ENCODE measurements at places on chromosomes 12 and 14.

DNA sequence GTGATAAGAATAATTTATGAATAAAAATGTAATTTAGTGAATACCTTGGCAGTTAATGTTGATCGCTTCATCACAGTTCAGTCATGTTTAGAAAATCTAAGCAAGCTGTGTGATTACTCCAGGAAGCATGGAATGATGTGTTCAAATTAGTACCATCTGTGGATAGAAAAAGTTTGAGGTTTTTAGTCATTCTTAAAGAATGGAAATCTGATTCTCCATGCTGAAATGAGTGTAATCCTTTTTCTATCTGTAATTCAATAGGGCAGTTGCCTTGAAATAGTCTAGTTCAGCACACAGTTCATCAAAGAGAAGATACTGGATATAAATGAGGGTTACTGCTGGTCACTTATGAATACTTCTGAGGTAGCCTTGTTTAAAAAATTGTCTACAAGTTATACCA is 127.2 kb upstream of the MYF6 start:
- DNase-seq: no peak

- DNase-seq: no peak
Measured at GRCh38 chr14:68535404-68536017, 257.4 kb downstream of the ZFP36L1 start.

- DNase-seq: no peak
Measured at GRCh38 chr12:114799574-114800487, 115.9 kb upstream of the TBX3 start.

DNA sequence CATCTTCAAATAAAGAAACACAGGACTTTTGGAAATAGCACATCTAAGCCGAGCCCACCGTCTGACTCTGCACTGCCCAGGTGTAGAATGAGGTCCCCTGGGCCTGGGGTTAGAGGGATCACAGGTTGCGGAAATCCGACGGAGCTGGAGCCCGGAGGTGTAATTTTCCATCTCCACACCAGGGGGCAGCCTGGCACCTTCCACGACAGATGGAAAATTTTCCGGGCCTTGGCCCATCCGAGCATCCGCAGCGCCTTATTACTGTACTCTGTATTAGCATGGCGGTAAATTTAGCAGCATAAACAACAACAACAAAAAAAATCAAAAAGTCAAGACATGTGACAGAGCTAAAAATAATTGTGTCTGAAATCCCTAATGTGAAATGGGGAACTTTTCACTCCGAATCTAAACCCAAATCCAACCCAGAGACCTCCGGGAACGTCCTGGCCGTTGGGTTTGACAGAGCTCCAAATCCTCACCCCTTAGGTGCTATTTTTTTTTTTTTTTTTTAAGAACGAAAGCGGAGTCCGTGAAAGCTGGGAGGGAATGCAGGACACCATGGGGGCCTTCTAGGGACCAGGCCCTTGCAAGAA is 93.9 kb downstream of the KSR2 start:
- peak; percentile 78 for DNase-seq

GRCh38 chr14:20427231-20428009 is 8.5 kb downstream of the KLHL33 start:
- DNase-seq: no peak

- no peak for DNase-seq
Measured at GRCh38 chr14:100541621-100542560, 45.3 kb downstream of the BEGAIN start.

- no peak for DNase-seq
Measured at GRCh38 chr12:75909714-75910656, 121.6 kb downstream of the PHLDA1 start.

- DNase-seq: no peak
Measured at GRCh38 chr14:104290756-104291122, 152.4 kb downstream of the KIF26A start.

DNA sequence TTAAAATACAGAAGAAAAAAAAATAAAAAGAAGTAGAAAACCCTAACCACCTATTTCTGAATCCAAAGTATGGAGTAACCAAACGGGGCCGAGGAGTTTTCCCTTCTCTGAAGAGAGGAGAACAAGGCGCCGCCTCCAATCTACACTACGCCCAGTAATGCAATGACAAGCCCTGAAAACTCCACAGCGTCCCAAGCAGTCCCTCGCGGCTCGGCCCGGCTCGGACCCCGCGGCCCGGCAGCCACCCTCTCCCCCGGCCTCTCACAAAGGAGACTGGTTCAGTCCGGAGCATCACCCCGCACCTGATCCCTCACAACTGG is 371 bp downstream of the CHD8 start:
- no peak for DNase-seq

DNA sequence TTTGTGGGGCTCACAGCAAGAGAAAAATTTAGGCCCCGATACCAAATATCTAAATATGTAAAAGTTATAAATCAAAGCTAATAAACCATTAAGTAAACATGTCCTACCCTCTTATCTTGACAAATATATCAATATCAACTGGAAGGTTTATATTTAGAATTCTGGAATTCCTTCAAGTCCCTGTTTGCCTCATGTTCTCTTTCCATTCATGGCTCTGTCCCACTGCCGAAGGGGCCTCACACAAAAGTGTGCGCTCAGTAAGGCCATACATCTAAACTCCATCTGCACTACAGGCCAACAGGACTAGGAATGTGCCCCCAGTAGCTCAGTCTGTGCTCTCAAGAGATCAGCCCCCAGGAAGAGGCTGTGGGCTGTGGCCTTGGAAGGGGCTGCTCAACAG is 10.6 kb upstream of the ATP5MC2 start:
- no peak for DNase-seq

- DNase-seq: no peak
Measured at GRCh38 chr14:61064210-61064609, 83.2 kb downstream of the SLC38A6 start.

DNA sequence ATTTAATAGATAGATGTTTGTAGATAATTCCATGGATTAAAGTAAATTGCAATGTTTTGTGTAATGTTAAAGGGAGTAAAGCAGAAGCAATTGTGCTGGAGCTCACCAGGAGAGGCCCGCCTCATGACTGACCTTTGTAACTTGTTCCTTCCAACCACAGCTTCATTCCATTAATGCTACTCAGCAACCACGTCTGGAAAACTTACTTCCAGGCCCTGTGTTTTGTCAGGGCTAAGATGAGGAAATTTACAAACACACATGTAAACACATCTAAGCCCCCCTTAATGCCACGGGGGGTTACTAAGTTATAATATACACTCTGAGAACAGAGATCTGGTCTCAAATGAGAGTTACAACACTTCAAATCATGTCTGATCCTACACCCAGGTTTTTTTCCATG is 12.4 kb downstream of the LUM start:
- no peak for DNase-seq

DNA sequence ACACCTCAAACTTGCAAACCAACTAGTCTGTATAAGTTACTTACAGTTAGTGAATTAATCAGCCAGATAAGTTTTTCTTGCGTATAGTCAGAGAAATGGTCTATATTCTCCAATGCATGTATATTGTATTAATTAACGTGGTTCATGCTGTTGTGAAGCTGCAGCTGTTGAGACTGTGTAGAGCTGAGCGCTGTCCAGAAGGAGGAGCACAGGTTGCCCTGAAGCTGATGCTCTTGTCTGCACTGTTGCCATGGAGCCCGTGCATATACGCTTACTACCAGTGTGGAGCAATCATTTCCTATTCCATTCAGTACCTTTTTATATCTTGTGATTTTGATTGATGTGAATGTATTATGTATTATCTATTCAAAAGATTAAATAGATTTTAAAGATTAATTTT is 74.3 kb upstream of the ARID2 start:
- no peak for DNase-seq

DNA sequence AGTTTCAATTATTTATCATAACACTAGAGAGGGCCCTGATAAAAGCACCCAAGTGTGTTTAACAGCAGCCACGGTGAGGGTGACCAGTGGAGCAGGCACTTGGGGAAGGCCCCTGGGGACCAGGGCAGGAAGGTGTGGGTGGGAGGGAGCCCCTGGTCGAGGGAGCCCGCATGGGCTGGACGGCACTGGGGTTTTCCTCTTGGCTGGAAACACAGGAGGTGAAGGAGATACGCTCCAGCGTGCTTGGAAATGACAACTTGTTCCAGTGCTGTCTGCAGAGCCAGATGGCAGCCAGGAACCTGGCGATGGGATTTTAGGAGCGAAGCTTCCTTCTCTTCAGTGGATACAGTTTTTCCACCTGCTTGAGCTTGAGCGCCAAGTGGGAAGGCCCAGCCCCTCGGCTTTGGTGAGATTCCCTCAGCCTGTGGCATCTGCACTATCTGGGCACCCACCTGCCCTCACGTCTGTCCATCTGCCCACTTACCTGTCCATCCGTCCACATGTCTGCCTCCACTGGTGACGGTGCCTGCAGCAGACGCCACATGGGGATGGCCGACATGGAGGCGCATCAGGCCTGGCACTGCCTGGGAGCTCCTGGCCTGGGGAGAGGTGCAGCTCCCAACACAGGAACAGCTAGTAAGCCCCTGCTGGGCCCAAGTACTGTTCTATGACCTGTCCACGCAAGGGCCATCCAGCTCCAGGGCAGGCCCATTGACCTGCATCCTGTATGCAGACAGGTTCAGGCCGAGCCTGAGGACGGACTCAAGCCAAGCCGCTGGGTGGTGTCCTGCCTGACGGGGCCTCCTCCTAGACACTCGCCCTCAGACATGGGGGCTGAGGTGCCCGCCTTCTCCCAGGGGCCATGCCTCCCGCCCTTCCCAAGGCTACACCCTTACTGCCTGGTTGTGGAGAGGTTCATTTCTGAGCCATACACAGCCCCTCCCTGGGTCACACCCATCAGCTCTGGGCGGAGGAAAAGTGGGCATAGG is 192.2 kb upstream of the C14orf180 start:
- no peak for DNase-seq

DNA sequence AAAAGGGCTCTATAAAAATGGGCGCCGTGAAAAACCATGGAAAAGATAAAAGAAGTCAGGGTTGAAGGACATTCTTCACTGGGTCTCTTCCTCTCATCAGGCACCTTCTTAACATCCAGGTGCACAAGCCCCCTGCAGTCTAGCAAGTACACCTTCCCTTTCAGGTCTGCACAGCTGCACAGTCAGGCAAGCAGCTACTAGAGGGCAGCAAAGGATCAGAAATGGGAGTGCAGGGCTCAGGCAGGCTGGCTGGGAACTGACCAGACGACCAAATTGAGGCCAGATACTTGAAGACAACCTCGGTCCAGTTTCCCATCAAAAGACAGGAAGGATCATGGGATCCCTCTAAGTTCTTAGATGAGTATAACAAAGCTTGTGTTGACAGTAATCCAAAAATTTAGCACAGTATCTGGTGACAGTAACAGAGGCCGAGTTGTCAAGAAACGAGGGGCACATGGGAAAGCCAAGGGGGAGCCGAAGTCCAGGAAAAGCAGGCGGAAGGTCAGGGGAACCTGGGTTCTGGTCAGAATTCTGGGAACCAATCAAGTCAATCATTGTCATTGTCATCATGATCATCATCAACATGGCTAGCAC is 10.1 kb upstream of the GRIP1 start:
- no peak for DNase-seq

DNA sequence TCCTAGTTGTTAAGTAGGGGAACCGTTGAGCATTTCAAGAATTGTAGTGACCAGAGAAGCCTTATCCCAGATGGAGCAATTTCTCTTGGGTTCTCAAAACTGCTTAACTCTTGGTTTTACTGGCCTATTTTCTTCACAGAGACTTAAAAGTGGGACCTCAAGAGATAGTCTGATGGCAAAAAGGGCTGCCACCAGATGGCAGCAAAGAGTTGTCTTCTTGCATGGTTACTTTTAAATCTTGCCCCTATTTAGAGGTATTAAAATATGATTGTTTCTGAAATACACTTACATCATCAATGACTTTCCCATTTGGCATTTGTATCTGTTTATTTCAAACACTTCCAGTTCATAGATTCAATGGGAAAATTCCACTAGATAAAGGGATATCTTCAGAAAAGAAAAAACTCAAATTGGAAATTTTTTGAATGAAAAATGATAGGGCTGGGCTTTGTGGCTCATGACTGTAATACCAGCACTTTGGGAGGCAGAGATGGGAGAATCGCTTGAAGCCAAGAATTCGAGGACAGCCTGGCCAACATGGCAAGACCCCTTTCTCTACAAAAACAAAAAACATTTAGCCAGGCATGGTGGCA is 69.9 kb upstream of the CNTN1 start:
- DNase-seq: peak; percentile 8

GRCh38 chr12:104624529-104624928 is 167.8 kb downstream of the CHST11 start:
- no peak for DNase-seq

GRCh38 chr12:117151403-117152031 is 38.8 kb downstream of the FBXO21 start:
- no peak for DNase-seq

DNA sequence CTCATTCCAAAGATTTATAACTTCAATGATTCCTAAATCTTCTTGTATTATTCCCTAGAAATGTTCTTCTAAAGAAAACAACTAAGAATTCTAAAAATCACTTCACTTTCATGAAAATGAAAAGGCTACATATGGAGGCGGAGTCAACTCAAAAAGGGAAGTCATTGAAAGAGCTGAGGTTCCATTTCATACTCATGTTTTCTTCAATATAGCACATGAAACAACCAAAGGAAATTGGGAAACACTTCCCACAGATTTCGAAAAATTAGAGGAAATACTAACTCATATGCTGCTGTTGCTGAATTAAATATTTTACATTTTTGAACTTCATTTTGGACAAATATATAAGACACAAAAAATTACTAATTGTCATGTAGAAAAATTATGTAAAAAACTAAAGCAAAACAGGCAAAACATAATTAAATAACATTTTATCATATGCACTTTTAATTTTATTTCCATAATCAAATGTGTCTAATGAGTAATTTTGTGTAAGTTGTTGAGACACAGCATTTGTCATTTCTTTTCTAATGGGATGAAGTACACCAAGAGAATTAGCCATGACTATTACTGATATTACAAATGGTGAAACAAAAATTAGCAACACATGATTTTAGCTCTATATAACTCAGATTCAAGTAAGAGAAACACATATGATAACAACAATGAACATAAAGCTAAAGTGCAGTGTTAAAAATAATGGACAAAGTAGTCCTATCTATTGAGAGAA is at the start of gene CD163:
Gene CD163 (minus strand): TSS at position 92 of the 730 bp plus-strand sequence. CDS start 87 bp downstream, at position 5.
- DNase-seq: no peak

DNA sequence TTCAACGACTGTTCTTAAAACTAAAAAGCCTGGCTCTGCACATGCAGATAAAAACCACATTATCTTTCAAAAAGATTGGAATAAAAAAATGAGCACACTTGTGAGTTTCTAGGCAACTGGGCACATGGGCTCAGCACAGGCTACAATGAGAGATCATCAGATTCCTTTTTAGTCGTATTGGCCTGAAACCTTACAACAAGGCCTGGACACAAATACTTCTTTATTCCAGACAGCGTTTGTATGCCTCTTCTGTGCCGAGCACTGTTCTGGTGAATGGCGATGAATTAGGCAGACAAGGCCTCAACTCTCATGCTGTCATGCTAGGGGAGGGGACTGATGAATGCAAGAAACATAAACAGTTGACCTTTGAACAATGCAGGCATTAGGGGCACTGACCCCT is 463.0 kb downstream of the AACS start:
- DNase-seq: no peak

- DNase-seq: no peak
Measured at GRCh38 chr12:85036733-85037132, 582 bp downstream of the LRRIQ1 start.
